Lung microvascular endothelial cell (primary cell): ENCODE measurements at places on chromosomes 7 and 10.
A peak's percentile ranks its signal among the peaks of the same experiment; 100 is the strongest.

- DNase-seq, result no peak
Observed at GRCh38 chr7:121160150-121161008, 168.4 kb upstream of the WNT16 start.

- DNase-seq, result no peak
Observed at GRCh38 chr7:126557271-126557670, 695.5 kb downstream of the GRM8 start.

- no peak for DNase-seq
Observed at GRCh38 chr7:47498229-47499056, 83.5 kb downstream of the TNS3 start.

GRCh38 chr10:79336739-79337138 is 10.5 kb upstream of the PPIF start:
- no peak for DNase-seq

- peak; percentile 98 for DNase-seq
Observed at GRCh38 chr10:14782691-14783363, 8.1 kb upstream of the FAM107B start.
